ENCODE measurements at places on chromosomes 16 and 17.

- DNase-seq, result peak; percentile 75
Observed at GRCh38 chr16:4972938-4973587, 14.9 kb downstream of the SEC14L5 start.

GRCh38 chr16:56480776-56481467 is 29.6 kb downstream of the OGFOD1 start:
- DNase-seq, result no peak

- DNase-seq, result no peak
Observed at GRCh38 chr16:86020971-86021370, 122.0 kb downstream of the IRF8 start.

DNA sequence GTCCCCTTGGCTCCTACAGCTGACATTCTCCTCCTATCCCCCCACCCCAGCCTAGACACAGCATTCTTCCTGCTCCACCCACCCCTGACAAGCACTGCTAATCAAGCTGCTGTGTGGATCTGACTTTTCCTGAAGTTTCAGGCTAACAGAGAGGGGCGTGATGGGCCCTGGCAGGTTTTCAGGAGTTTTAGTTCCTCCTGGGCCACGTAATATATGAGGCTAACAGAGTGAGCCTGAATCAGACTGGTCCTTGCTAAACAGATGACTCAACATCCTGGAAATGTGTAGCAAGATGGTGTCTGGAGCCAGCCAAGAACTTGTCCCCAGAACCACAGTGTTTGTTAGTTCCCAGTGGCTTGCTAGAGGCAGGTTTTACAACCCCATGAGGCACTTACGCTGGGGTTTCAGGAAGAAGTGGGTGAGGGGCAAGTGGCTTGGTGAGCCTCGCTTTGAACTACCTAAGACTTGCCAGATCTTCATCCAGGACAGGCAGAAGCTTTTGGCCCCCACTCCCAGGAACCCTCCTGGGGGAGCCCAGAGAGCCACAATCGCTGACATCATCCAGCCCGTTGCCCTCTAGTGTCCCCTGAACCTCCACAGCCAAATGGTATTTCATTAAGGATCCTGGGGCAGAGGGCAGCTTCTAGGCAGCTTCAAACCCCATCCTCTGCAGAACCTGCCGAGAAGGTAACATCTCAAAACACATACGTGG is 15.9 kb downstream of the TMEM92 start:
- DNase-seq, result peak; percentile 15

- peak; percentile 29 for DNase-seq
Observed at GRCh38 chr17:37088913-37089312, 140.2 kb downstream of the AATF start.

- peak; percentile 63 for DNase-seq
Observed at GRCh38 chr16:67872631-67873434, at the start of gene EDC4. Gene EDC4 (plus strand): TSS chr16:67873052. CDS start chr16:67873262, 210 bp downstream.

GRCh38 chr17:70810609-70811008 is 641.3 kb downstream of the KCNJ2 start:
- no peak for DNase-seq

DNA sequence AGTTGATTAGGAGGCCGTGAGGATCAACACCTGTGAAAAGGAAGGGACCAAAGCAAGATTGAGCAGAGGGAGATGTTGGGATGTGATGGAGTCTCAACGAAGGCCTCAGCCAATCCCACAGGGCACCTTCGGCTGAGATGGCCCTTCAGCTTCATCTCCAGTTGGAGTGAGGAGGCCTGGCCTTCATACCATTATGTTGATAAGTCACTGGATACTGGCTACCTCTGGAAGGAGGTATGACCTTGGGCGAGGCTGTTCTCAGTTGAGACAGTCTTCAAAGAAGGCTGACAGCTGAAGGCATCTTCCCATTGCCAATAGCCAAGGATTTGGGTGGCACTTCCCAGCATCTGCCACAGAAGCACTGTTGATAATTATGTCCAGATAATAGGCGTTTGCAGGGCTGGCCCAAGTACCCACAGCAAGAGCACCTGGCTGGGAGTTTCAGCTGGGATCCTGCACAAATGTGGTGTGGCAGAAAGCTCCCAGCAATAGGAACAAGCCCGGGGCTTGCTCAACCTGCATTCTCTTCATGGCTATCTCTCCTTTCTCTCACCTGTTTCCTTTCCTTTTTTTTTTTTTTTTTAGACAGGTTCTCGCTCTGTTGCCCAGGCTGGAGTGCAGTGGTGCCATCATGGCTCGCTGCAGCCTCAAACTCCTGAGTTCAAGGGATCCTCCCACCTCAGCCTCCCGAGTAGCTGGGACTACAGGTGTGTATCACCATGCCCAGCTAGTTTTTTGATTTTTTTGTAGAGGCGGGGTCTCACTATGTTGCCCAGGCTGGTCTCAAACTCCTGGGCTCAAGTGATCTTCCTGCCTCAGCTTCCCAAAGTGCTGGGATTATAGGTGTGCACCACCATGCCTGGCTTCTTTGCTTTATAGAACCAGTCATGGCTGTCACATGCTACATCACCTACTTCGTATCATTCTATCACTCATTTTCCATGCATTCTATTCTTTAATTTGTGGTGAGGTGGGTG is 18.2 kb upstream of the MAP3K14 start:
- no peak for DNase-seq

GRCh38 chr17:9307313-9307998 is 268.2 kb downstream of the STX8 start:
- DNase-seq, result no peak

GRCh38 chr16:15752717-15753488 is 102.9 kb downstream of the NDE1 start:
- no peak for DNase-seq

- DNase-seq, result no peak
Observed at GRCh38 chr16:12092544-12092921, 116.0 kb downstream of the SNX29 start.

- DNase-seq, result no peak
Observed at GRCh38 chr16:11067697-11068141, 123.4 kb downstream of the CLEC16A start.

DNA sequence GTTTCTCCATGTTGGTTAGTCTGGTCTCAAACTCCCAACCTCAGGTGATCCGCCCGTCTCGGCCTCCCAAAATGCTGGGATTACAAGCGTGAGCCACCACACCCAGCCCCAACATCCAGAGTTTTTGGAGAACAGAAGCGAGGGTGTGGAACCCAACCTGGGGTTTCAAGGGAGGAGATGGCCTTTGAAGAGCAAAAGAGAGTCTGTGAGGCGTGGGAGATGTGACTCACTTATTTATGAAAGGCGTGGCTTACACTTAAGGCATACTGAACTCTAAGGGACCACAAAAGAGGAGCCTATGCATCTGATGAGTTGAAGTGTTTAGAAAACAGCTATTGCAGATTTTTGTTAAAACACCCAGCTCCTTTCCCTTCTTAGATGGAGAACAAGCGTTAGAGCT is 18.9 kb downstream of the ARSG start:
- DNase-seq, result no peak

DNA sequence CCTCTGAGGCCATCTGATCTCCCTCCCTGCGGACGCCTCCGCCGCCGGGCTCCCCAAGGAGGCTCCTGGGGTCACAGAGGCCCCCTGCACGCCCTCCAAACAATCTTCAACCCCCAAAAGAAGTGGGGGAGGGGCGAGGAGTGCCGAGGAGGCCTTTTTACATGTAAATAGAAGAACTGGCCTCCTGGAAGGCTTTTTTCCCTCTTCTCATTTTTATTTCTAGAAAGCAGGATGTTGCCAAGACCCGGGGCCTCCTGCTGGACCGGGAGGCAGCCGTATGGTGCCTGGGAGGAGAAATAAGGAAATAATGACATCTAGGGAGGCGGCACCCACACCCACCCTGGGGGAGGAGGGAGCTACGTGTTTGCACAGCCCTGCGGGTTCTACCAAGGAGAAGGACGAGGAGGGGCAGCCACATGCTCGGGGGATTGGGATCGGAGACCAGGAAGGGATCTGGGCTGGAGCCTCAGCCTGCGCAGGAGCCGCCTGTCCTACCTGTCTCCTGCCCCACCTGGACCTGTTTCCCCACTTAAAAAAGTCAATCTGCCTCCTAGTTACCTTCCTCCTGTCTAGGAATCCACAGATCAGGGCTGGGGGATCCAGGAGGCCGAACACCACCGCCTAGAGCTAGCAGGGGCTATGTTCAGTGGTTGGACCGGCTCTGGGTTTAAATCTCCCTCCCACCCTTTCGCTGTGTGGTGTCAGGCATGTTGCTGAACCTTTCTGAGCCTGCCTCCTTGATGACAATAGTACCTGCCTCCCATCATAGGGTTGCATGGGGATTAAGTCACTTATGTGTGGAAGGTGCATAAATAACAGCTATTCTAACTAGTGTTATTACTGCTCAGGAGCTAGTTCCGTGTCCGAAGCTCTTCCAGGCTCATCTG is 175.7 kb upstream of the GSE1 start:
- no peak for DNase-seq

DNA sequence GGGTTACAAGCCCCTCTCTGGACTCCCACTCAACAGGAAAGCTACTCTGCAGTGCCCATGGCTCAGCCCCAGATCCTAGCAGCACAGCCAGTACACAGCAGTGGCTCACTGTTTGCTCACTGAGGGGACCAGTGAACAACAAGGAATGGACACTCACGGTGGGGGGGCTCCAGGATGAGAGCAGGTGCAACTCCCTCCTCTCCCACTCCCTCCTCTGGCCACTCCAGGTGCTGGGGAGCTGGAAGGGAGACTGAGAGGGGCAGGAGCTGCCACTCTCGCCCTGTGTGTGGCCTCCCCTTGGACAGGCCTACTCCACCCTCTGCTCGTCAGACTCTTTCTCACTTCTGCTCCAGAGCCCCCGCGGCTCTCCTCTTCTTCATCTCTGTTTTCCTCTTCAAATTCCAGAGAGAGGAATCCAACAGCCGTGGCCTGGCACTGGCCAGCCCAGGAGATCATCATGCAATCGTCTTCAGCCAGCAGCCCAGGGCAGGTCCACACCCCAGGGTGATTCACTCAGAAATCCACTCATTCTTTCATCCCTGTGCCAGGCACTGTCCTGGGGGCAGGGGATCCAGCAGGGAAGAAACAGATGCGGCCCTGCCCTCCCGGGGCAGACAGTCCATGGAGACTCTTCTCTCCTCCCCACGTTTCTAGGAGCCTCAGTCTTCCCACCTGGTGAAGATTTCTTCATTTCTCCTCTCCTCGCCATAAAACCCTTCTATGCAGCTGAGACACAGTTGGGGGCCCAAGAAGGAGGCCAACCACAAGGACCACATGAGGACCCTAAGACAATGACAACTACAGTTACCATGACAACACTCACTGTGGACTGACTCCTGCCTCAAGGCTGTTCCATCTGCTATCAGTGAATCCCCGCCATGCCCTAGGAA is 30.7 kb downstream of the CFAP20 start:
- no peak for DNase-seq

- DNase-seq, result no peak
Observed at GRCh38 chr16:72255786-72256185, 83.8 kb upstream of the PMFBP1 start.

DNA sequence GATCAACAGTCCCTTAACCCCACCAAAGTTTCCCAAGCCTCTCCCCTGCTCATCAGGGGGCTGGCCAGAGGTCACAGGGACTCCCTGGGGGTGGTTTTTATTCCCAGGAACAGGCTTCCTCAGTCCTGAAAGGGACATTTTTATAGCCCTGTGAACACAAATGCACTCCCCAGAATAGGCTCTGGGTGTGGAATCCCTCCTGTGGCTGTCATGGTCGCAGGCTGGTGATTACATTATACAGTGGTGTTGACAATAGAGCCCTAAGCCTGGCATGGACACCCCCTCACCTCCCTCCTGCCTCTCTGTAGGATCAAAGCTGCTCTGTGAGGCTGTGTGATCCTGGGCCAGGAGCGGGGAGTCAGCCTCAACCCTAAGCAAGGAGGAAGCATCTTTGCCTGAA is 1.4 kb upstream of the CA4 start:
- no peak for DNase-seq

GRCh38 chr17:81039854-81040758 is 5.2 kb downstream of the BAIAP2 start:
- DNase-seq, result no peak

GRCh38 chr16:82533189-82533588 is 93.6 kb upstream of the CDH13 start:
- no peak for DNase-seq

- DNase-seq, result no peak
Observed at GRCh38 chr17:51135956-51136355, 15.3 kb upstream of the SPAG9 start.

- DNase-seq, result no peak
Observed at GRCh38 chr16:84050316-84050715, 7.7 kb upstream of the SLC38A8 start.

DNA sequence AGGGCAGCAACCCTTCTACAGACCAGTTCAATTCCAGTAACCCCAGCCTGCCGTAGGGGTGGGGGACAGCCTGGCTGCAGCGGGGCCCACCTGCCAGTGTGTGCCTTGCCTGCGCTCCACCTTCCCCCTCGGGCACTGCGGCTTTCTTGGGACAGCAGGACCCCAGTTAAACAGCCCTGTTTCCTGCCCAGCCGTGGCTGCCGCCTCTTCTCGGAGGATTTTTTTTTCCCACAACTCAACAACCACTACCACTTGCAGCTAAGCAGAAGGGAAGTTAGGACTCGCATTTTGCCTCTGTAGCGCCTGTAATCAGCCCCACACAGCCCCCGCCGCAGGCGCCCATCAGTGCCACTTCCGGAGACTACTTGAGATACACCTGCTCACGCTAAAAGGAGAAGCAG is 76.1 kb downstream of the RAI1 start:
- DNase-seq, result no peak

DNA sequence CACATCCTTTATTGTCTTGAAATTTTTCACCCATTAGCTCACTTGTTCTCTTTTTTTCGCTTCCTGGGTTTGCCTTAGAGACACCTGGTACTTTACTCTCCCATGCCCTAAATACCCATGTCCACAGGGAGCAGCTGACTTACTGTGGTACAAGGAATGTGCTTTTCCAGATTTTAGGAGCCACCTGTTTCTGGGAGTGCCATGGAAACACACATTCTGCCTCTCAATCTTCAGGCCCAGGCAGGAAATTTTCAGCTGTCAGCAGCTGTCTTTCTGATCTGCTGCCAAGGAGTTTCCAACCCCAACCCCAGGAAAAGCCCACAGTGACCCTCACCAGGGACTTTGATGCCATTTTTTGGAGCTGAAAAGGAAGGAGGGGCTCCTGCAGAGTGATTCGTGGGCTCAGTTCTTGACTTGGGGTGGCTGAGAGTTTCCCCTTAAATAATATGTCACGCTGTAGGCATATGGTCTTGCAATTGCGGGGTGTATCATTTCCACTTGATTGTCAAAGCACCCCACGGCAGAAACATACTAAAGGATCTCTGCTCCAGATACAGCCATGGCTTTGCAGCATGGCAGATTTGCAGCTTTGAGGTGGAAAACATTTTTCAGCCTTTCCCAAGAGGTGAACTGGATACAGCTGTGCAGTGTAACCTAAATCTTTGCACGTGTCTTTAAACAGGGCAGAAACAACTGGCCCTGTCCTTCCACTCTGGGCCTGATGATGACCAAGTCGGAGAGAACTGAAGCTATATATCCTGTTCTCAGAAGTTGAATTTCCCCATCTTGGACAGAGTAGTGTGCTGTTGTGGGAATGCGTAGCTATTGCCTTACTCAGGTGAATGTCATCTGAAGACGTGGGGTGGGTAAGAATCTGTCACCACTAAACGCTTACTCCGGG is 19.2 kb downstream of the RBFOX1 start:
- DNase-seq, result no peak
